A549 treated with DMSO at 1 μM for 4 hours (cell line): ENCODE measurements at places on chromosomes 4 and X. TPM values are rescaled to one million over a fixed set of nuclear protein-coding genes. Genes with fewer than 3 reads are reported as not detected.

The DDIT4L gene
- total RNA-seq: 0.49 to 0.72 TPM (median 0.59 TPM) in 5 replicates

The MCTS1 gene
- 87.9 to 104 TPM (median 98.3 TPM) in 5 replicates for total RNA-seq

The MRFAP1 gene
- total RNA-seq: 241 to 257 TPM (median 247 TPM) in 5 replicates

The DOCK11 gene
- total RNA-seq: 4.1 to 9.2 TPM (median 6.8 TPM) in 5 replicates

The ITGB1BP2 gene
- 0.81 to 1.2 TPM (median 1.1 TPM) in 5 replicates for total RNA-seq

The MAGEA8 gene
- total RNA-seq: not detected in 5 replicates

The YY2 gene
- 2.0 to 3.1 TPM (median 2.4 TPM) in 5 replicates for total RNA-seq

The PABPC4L gene
- total RNA-seq: 0.05 to 0.16 TPM (median 0.11 TPM) in 5 replicates

The TEX13C gene
- total RNA-seq: 0.01 TPM in 1 of 5 replicates, not detected in the others

The ATP2B3 gene
- total RNA-seq: 0.04 to 0.25 TPM (median 0.09 TPM) in 5 replicates

The KCND1 gene
- 1.2 to 1.6 TPM (median 1.3 TPM) in 5 replicates for total RNA-seq

The IGBP1 gene
- 57.9 to 70.7 TPM (median 66.1 TPM) in 5 replicates for total RNA-seq

The SAGE1 gene
- total RNA-seq: 0.04 to 0.07 TPM (median 0.06 TPM) in 3 of 5 replicates, not detected in the others

The PCDH11X gene
- total RNA-seq: 0.01 to 0.02 TPM (median 0.02 TPM) in 3 of 5 replicates, not detected in the others

The REPS2 gene
- 0.45 to 0.89 TPM (median 0.82 TPM) in 5 replicates for total RNA-seq

The TBCK gene
- 2.9 to 4.5 TPM (median 3.1 TPM) in 5 replicates for total RNA-seq

The GUCY2F gene
- not detected in 5 replicates for total RNA-seq

The CCNB3 gene
- 0.60 to 0.97 TPM (median 0.63 TPM) in 5 replicates for total RNA-seq

The GAGE2A gene
- not detected in 5 replicates for total RNA-seq

The CT47B1 gene
- total RNA-seq: not detected in 5 replicates

The NAP1L3 gene
- 0.22 to 0.61 TPM (median 0.40 TPM) in 5 replicates for total RNA-seq

The CRMP1 gene
- total RNA-seq: 1.7 to 2.7 TPM (median 2.1 TPM) in 5 replicates

The NAA11 gene
- total RNA-seq: not detected in 5 replicates

The SYN1 gene
- total RNA-seq: 0.17 to 0.66 TPM (median 0.31 TPM) in 5 replicates

The FRYL gene
- total RNA-seq: 7.2 to 16.6 TPM (median 12.0 TPM) in 5 replicates
